Activated CD4-positive, CD25-positive, alpha-beta regulatory T cell treated with anti-CD3 and anti-CD28 coated beads, Interleukin-2, amount 50 U/mL, for 24 hours (primary cell): ENCODE measurements at places on chromosomes 3 and 15.

GRCh38 chr15:33639978-33640377 is 328.3 kb upstream of the CHRM5 start:
- no peak for ATAC-seq

DNA sequence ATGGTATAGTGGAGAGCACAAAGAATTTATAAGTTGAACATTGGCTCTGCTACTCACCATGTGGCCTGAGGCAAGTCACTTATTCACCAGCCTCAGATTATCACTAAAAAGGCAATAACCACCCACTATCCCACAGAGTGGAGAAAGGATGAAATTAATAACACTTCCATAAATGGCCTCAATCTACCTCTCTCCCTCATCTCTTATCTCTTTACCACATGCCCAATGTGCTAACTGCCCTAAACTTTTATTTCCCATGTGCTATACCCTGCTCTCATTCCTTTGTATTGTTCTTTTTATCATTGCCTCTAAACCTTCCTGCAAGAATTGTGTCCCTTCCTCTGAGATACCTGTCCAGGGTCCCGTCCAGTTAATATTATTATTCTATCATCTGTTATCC is 26.0 kb downstream of the SLC12A6 start:
- no peak for ATAC-seq

DNA sequence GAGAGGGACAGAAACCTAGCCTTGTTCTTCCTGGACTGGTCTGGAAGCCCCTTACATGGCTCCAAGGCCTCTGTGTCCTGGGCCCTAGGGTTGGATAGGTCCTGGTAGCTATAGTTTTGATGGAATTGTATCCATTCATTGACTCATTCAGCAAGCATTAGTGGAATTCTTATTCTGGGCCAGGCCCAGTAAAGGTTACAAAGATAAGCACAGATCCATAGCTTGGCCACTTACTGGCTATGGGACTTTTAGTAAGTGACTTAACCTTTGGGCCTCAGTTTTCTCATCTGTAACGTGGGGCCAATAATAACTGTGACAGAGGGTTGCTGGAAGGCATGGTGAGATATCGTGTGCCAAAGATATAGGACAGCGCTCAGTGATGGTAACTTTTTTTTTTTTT is 13.6 kb upstream of the DAG1 start:
- ATAC-seq: no peak

DNA sequence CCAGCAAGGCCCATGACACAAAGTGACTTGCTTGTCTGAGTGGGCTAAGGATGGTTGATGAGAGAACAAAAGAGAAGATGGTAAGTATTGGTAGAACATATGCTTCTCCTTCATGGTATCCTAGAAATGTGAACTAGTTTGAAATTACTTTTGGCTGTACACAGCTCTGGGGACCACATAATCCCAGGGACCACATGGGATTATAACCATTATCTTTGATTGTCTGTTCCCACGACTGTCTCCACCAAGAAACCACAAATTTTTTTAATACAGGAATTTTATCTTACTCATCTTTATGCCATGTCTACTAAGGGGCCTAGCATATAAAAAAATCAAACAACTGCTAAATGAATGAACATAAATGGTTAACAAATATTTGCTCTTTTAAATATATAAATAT is 155.3 kb upstream of the PRICKLE2 start:
- no peak for ATAC-seq

- ATAC-seq: peak; percentile 31
Observed at GRCh38 chr3:159763011-159763601, 225.5 kb upstream of the IL12A start.

- no peak for ATAC-seq
Observed at GRCh38 chr3:136135039-136135802, 60.9 kb downstream of the MSL2 start.

DNA sequence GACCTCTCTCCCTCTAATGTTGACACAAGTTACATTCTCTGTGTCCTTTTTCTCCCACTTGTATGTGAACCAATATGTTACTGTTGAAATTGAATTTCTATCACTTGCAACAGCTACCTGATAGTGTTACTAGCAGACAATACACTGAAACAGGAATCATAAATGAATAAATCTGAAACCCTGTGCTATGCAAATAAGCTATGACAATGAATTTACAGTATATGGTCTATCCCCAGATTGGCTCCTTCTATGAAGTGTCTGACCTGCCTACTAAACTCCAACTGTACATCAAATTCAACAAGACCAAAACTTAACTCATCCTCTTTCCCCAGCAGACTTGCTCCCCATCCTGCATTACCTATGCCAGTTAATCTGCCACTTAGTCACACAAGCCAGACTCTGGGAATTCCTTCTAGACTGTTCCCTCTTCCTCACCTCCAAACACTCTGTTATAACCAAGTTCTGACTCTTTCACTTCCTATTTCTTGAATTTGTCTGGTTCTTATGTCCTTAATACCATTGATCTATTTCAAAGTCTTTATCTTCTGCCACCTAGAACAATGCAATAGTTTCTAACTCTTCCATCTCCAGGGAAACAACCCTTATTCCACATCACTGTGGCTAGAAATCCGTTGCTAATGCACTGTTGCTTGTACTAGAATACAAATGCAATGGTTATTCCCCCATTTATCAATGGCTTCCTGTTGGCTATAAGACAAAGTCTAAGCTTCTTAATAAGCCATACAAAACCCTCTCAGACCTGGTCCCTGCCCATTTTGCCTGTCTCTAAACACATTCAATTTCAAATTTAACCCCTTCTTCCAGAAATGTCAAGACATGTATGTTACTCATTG is 13.4 kb upstream of the ZNF639 start:
- ATAC-seq: no peak

DNA sequence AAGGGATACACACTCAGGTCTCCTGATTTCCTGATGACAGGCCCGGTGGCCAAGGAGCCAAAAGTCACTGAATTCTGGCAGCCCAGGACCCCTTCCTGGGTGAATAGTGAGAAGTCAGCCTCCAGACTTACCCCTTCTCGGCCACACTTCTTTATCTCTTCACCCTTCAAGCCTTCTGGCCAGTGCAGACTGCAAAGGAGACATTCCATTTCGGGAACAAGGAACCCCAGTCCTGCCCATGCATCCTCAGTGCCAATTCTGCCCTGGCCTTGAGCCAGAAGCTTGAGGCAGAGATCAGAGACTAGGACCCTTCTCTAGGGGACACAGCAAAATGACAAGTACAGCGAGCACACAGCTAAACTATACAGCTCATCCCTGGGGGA is 28.8 kb downstream of the GRAMD2A start:
- ATAC-seq: no peak

DNA sequence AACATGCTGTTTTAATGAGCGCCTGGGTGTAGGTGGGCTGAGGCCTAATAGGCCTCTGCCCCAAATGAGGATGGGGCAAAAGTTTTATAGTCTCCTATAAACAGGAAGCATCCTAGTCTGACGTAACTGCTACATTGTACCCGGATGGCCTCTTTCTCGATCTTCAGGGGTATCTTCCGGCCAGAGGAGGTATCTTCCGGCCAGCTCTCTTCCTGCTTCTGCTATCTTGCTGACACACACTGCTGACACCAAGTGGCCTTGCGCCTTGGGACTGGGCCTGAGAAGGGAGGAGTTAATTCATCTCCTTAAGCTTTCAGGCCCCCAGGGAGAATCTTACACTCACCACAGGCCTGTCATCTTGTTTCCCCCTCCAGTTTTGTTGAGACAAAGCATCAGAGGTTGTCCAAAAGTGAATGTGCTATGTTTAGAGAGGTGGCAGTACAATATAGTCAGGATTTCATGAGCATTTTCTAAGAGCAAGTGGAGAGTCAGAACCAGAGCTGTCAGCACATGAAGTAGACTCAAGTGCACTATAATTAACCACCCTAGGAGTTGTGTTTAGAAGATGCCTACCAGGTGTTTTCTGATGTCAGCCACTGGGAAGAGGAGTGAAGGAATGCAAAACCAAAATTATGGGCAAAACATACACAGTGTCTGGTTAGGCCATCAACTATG is 15.6 kb upstream of the IGSF10 start:
- no peak for ATAC-seq

DNA sequence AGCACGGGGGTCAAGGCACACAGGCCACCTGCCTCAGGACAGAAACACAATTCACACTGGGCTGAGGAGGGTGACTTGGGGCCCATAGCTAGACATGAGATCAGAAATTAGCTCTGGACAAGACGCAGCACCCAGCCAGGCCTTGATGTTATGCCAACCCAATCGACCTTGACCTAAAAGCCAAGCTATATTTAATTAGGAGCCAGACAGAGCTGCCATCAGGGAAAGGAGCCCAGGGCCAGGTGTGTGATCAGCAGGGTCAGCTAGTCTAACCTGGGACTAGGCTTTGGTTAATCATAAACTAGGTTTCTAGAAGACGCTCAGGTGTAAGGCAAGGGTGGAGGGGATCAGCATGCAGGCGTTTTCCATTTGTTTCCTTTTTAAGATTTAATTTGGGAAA is 23.9 kb upstream of the SLC25A36 start:
- ATAC-seq: no peak

DNA sequence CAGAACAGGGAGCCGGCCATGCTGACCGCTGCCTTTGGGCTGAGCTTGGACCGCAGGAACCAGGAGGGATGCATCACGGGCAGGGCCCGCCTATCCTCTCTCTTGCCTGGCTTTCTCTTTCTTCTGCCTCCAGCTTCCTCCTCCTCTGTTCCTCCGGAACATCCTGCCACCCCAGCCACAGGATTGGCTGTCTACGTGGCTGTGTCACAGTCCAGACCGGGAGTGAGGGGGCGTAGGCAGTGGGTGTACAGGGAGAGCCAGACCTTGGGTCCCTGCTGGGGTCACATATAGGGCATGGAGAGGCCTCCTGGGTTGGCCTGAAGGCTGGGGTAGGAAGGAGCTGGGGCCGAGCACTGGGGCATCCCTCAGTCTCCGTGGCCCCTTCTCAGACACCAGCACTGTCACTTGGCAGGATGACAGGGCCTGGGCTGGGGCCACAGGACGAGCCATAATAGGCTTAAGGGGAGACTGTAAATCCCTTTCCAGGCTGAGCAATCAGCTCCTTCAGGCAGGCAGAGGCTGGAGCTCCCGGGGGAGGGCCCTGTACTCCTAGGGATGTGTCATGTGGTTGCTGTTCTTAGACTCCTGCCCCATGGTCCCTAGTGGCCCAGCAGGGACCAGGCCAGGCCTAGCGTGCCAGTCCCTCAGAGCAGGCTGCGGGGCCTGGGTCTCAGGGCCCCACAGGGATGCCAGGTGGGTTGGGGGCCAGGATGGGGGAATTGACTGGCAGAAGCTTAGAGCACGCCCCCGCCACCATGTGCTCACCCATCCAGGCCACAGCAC is 25.4 kb downstream of the LINGO1 start:
- no peak for ATAC-seq

- no peak for ATAC-seq
Observed at GRCh38 chr15:85692873-85693272, 101.9 kb downstream of the KLHL25 start.

GRCh38 chr15:91939403-91939831 is 85.9 kb downstream of the SLCO3A1 start:
- no peak for ATAC-seq

- ATAC-seq: no peak
Observed at GRCh38 chr3:28115316-28115715, 126.1 kb upstream of the CMC1 start.

- no peak for ATAC-seq
Observed at GRCh38 chr3:111747490-111747889, 111.6 kb upstream of the PHLDB2 start.

DNA sequence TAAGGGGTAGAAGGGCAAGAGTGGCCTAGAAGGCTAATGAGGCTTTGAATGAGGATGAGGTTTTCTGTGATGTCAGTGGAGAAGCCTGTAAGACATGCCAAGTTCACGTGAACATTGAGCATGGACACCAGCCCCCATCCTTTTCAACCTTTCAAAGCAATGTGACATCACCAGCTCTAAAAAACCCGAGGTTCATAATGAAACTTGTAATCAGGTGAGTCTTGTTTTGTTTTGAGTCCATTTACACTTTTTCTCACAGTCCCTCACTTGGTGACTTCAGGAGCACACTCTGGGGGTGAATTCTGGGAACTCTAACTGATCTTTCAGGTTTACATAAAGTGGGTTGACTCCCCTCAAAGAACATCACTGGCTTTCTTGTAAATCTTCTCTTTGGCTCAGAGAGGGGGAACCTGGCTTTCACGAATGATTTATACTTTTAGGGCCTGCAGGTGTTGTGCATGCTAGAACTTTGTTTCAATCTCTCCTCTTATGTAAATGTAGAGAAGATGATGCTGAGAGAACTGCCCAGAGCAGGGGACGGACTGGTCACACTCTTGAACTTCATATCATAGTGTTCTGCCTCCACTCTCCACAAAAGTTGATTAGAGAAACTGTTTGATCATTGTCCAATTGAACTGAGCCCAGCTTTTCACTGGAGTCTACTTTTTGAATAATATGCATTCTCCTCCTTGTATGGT is 224.7 kb upstream of the SATB1 start:
- peak; percentile 83 for ATAC-seq

DNA sequence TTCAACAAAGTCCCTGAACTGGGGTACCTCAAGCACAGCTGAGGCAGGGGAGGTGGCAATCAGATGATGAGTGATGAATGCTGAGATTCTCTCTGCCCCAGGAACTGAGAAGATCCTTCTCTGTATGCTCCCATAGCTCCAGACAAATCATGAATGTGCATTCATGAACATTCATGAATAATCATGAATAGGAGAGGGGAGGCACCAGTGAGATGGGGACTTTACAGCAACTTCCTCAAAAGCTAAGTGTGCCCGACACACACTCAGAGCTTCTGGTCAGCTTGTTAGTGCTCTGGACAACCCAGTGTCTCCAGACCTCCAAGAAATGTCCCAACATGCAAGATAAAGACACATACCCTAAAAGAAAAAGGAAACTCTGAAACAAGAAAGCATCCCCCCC is 24.3 kb downstream of the LRRC2 start:
- ATAC-seq: no peak

DNA sequence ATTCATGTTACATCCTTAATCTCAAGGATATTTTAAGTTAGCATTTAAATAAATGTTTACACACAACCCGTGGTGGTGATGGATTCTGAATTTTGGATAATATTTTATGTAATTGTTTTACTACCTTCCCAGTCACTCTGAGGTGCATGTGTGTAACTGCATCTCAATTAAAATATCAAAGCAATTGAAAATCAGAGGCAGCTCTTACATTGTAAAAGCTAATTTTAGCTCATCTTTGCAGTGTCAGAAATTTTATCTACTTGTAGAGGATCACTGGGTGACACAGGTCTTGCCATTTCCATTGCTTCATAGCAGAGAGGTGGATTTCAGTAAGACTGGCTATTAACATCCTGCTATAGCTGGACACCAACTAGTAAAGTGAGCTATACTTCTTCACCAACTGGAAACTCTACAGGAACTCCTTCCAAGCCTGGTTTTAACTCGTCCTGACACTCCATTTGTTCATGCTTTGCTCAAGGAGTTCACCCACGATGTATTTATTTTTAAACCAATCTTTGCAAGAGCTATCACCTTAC is 19.6 kb upstream of the MITF start:
- no peak for ATAC-seq

DNA sequence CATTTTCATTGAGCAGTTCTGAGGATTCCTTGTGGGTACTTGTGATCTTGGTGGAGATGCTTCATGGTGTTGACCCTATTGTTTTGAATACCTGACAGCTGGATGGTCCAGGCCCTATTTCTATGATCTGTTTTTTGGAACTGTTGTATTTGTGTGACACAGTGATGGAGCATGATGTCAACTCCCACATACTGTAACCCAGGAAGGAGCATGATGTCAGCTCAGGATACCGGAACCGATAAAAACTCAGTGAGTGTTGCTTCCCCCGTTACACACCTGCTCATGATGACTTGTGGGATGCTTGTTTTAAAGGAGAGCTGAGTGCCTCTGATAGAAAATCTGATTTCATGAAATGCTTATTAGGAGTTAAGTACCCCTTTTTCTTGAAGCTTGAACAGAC is 45.1 kb downstream of the ZBTB38 start:
- peak; percentile 35 for ATAC-seq

- no peak for ATAC-seq
Observed at GRCh38 chr15:77255385-77255784, 164.5 kb downstream of the PEAK1 start.
